ENCODE measurements at places on chromosomes 3 and 15.

DNA sequence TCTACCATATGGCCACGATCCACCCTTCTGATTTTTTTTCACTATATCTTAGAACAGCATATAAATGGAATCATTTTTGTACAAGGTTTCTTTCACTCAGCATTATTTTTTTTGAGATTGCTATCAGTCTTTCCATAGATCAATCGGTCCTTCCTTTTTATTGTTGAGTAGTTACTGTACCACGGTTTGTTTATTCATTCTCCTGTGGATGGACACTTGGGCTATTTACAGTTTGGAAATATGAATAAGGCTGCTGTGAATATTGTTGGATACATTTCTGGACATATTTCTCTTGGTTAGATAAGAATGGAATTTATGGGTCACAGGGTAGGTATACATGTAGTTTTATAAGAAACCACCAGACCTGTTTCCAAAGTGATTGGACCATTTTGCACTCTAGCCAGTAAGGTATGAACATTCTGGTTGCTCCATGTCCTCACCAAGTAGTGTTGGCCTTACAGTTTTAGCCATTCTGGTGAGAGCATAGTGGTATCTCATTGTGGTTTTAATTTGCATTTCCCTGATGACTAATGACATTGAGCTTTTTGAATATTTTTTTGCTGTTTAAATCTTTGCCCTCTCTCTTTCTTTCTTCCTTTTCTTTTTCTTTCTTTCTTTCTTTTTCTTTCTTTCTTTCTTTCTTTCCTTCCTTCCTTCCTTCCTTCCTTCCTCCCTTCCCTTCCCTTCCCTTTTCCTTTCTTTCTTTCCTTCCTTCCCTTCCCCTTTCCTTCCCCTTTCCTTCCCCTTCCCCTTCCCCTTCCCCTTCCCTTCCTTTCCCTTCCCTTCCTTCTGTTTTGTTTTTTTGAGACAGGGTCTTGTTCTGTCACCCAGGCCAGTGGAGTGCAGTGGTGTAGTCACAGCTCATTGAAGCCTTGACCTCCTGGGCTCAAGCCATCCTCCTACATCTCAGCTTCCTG lies 49.2 kb downstream of the LRRK1 start:
- DNase-seq, result no peak

DNA sequence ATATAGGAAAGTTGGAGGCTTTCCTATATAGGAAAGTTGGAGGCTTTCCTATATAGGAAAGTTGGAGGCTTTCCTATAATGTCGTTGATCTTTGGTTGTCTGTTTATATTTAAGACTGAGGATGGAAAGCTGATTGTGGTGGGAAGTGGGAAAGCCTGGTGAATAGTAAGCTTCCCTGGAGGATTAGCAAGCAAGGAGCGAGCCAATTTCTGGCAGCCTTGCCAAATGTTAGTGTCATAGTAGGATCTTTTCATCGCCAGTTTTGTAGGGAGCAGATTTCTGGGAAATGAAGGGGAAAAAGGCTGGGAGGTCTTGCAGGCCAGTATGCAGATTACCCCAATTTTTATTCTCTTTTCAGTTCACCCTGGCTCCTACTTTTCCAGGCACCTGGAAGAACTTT lies 39.9 kb upstream of the CCNL1 start:
- no peak for DNase-seq

DNA sequence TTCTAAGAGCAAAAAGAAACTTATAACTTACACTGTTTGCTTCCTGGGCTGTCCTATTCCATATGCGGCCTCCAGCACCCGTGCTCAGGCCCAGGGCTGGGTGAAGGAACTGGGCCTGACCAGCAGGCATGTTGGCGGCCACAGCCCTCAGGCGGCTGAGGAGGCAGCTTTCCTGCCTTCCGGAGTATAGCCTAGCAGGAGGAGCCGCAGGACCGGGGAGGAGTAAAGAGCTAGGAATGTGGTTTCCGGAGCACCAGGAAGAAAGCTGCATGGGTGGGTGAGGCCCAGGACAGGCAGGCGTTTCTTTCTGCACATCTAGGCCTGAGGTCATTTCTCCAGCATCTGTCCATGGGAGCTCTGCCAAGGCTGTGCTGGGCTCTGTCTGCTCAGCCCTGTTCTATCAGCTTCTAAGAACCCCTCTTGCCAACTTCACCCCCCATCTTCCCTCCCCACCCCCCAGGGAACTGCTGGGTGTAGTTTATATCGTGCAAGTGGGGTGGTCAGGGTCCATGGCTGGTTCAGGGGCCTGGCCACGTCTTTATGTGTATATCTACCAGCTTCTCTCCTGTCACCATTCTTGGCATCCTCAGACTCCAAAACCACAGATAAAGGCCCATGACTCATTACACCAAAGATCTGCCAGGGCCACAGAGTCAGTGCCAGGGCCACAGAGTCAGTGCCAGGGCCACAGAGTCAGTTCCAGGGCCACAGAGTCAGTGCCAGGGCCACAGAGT lies 7.8 kb upstream of the KIF7 start:
- peak; percentile 68 for DNase-seq

- DNase-seq, result no peak
Observed at GRCh38 chr3:160869825-160870224, 113.8 kb downstream of the PPM1L start.

- no peak for DNase-seq
Observed at GRCh38 chr15:76866008-76866407, 39.1 kb downstream of the SCAPER start.

GRCh38 chr3:169245631-169246030 lies 417.9 kb downstream of the MECOM start:
- no peak for DNase-seq

DNA sequence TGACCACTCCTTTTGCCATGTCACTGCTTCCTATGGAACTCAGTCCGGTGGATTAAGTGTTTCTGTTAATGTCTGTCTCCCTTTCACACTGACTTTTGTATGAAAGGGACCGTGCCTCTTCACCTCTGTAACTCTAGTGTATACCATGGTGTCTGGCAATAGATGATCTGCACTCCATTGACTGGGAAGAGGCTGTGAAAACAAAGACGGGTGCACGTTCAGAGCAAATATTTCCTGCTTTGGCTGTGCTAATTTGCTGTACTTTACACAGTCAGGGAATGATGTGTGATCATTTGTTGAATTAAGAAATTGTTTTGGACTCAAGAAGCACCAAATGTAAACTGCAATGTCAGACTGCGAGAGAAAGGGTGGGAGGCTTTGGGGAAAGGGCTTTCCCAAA lies 315.2 kb downstream of the RORA start:
- no peak for DNase-seq

DNA sequence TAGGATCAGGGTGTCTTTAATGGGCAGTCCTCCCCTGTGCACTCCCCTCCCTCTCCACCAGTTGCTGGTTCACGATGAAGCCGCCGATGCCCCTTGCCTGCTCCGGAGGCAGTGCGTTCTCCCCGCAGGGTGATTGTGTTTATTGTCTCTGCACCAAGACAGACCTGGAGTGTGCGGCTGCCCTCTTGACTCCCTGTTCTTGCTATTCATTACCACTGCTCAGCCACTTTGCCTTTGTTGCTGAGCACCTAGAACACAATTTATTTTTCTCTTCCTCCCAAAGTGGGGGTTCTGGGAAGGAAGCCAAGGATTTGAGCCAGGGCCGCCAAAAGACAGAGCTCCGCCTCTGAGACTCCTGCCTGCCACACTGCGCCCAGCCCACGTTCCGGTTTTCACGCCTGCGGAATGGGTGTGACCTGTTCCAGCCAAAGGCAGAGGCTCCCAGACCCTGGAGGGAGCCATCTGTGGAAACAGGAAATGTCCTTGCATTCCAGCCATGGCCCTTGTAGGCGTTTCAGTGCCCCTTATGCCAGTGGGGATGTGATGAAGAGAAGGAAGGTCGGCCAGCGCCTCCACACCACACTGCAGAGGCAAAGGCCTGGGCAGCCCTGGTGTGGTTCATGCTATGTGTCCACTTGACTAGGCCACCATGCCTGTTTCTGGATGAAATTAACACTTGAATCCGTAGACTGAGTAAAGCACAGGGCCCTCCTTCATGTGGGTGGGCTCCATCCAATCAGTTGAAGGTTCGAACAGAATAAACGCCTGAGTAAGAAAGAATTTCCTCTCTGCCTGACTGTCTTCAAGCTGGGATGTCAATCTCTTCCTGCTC lies 85.8 kb downstream of the HMG20A start:
- no peak for DNase-seq

DNA sequence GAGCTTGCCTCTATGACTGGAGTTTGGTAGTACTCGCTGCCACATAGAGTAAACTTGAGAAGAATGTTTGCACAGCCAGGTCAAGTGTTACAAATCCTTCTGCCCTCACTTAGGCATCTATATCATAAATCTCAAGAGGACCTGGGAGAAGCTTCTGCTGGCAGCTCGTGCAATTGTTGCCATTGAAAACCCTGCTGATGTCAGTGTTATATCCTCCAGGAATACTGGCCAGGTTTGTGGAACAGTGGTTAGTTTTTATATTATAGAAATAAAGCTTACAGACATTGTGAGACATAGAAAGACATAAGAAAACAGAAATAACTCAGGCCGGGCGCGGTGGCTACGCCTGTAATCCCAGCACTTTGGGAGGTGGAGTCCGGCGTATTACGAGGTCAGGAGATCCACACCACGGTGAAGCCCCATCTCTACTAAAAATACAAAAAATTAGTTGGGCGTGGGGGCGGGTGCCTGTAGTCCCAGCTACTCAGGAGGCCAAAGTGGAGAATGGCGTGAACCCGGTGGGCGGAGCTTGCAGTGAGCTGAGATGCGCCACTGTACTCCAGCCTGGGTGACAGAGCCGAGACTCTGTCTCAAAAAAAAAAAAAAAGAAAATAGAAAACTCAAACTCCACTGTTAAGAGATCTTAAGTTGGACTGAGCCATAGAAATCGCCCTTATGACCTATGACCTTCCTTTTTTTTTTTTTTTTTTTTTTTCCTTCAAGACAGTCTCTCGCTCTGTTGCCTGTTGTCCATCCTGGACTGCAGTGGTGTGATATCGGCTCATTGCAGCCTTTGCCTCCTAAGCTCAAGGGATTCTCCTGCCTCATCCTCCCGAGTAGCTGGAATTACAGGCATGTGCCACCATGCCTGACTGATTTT lies 2.2 kb downstream of the RPSA start:
- no peak for DNase-seq

GRCh38 chr3:146546366-146546965 lies 2.1 kb upstream of the PLSCR1 start:
- no peak for DNase-seq

DNA sequence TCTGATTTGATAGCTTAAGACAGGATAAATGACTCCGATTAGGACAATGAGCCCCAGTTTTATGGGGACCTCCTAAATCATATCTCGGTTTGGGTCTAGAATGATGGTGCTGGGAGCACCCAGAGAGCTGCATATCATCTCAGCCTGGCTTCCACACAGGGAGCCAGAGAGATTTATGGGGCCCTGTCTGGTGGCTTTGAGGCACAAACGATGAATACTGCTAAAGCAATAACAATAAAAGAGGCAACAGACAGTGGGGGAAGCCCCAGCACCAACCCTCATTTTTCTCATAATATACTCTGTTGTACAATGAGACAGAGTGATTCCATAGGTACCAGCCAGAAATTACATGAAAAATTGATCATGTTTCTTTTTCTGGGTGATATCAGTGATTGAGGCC lies 889.0 kb upstream of the CFAP20DC start:
- no peak for DNase-seq

All from smooth muscle cell of the brain vasculature (primary cell).